ENCODE measurements at places on chromosomes 6 and 20. TPM values are rescaled to one million over a fixed set of nuclear protein-coding genes. Genes with fewer than 3 reads are reported as not detected.

The GLYATL3 gene
- not detected for polyA plus RNA-seq

The ATP6V1G2 gene
- 5.6 TPM for polyA plus RNA-seq

The FHL5 gene
- 1.6 TPM for polyA plus RNA-seq

The CRIP3 gene
- polyA plus RNA-seq, result 0.91 TPM

All from muscle of leg (tissue), 16 donors.